ENCODE measurements at places on chromosomes 5 and 9. TPM values are rescaled to one million over a fixed set of nuclear protein-coding genes. Genes with fewer than 3 reads are reported as not detected.

- H3K27me3 ChIP-seq = no peaks in the 10 kb centered on the region
- H3K4me1 ChIP-seq = no peaks in the 10 kb centered on the region
- no peaks in the 10 kb centered on the region for H3K36me3 ChIP-seq
- peak; percentile 36 for DNase-seq
- no peak overlapping the region for H3K27ac ChIP-seq
Measured at GRCh38 chr9:4750023-4750673, 9.1 kb upstream of the AK3 start.

- H3K4me1 ChIP-seq = no peaks in the 10 kb centered on the region
- no peak overlapping the region for H3K4me3 ChIP-seq
- H3K27ac ChIP-seq = no peak overlapping the region
- no peak for DNase-seq
- H3K27me3 ChIP-seq = no peaks in the 10 kb centered on the region
Measured at GRCh38 chr5:41686191-41686590, 175.8 kb upstream of the PLCXD3 start.

DNA sequence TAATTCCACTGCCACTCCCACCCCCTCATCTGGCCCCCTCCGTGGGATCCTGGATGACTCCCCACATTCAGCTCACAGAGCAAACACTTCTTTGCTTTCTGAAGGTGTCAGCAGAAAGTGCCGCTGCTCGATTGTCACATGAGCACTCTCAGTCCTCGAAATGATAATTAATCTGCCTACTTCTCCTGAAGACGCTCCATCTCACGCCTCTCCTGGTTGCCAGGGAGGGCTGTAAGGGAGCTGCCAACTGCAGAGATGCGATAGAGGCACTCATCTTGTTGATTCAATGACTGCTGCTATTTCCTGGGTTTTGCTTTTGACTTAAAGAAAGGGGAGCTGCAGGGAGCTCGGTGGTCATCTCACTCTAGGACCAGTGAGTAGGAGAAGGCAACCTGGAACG, 206.5 kb downstream of the DAB2IP start:
- no peaks in the 10 kb centered on the region for H3K36me3 ChIP-seq
- no peaks in the 10 kb centered on the region for H3K27me3 ChIP-seq
- no peaks in the 10 kb centered on the region for H3K4me1 ChIP-seq
- DNase-seq = no peak

GRCh38 chr9:127733614-127734013, 1.5 kb downstream of the TOR2A start:
- H3K27me3 ChIP-seq = no peaks in the 10 kb centered on the region
- H3K36me3 ChIP-seq = no peaks in the 10 kb centered on the region
- DNase-seq = no peak
- H3K4me3 ChIP-seq = no peak overlapping the region
- H3K4me1 ChIP-seq = peaks cover 11% of the 10 kb centered on the region
- no peak overlapping the region for H3K27ac ChIP-seq

Gene PLCXD3
- total RNA-seq = 0.55 TPM

Gene DPYSL3
- 198 TPM for total RNA-seq

Gene HAPLN1
- 45.0 TPM for total RNA-seq

- peaks cover 2% of the 10 kb centered on the region for H3K36me3 ChIP-seq
- H3K27me3 ChIP-seq = no peaks in the 10 kb centered on the region
- no peak for DNase-seq
- peaks cover 56% of the 10 kb centered on the region for H3K4me1 ChIP-seq
Measured at GRCh38 chr9:37965116-37965515, 61.2 kb upstream of the SLC25A51 start.

DNA sequence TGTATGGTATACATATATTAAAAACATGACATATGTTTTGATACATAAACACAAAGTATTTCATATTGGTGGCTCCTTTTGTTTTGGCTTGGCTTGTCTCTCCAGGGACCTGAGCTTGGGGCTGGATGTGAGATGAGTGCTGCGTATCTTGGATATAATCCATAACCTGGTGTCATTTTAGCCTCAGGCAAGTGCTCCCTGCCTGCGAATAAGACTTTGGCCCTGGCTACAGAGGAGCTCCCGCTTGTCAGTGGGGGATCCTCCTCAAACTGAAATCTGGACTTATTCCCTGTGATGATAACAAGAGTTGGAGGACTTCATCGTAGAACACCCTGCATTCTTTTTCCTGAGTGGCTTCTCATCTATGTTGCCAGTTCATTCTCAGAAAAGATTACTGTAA, 341.7 kb upstream of the CLINT1 start:
- H3K4me1 ChIP-seq = no peaks in the 10 kb centered on the region
- H3K27me3 ChIP-seq = peaks cover 3% of the 10 kb centered on the region
- DNase-seq = no peak
- H3K27ac ChIP-seq = no peak overlapping the region

DNA sequence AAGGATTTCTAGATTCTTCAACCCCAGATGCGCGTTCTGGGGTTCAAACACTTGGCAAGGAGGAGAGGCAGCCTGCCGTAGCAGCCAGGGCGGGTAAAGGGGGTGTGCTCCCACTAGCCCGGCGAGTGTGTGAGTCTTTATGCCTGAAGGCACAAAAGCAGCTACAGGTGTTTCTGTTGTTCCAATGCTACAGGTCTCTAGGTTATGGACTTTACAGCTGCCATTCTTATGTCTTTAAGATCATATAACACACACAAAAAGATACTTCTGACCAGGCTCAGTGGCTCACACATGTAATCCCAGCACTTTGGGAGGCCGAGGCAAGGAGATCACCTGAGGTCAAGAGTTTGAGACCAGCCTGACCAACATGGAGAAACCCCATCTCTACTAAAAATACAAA, 133.6 kb upstream of the RETREG1 start:
- no peak overlapping the region for H3K4me3 ChIP-seq
- no peaks in the 10 kb centered on the region for H3K4me1 ChIP-seq
- DNase-seq = no peak
- peaks cover 25% of the 10 kb centered on the region for H3K36me3 ChIP-seq
- H3K27me3 ChIP-seq = no peaks in the 10 kb centered on the region

Gene ELAVL2
- 22.2 TPM for total RNA-seq

DNA sequence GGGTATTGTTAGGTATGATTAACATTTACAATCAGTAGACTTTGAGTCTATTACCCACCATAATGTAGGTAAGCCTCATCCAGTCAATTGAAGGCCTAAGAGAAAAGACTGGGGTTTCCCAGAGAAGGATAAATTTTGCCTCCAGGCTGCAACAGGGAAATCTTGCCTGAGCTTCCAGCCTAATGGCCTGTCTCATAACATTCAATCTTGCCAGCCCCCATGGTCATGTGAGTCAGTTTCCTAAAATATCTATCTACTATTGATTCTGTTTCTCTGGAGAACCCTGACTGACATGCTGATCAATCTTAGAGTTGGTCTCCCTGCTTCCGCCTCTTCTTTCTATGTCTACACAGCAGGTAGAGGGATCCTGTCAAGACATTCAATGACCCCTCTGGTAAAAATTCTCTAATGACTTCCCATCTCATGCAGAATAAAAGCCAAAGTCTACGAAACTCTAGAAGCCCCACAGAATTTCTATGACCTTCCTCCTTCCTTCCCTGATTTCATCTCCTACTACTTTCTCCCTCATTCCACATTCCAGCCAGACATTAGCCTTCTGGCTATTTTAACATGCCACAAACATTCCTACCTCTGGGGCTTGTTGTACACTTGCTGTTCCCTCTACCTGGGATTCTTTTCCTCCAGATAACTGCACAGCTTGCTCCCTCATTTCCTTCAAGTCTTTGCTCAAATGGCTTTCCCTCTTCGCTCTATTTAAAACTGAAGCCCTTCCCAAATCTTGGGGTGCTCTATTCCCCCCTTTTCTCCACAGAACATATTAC, 60.2 kb downstream of the FBXW11 start:
- no peaks in the 10 kb centered on the region for H3K36me3 ChIP-seq
- H3K4me1 ChIP-seq = no peaks in the 10 kb centered on the region
- H3K4me3 ChIP-seq = no peak overlapping the region
- H3K27ac ChIP-seq = no peak overlapping the region
- H3K27me3 ChIP-seq = no peaks in the 10 kb centered on the region
- DNase-seq = no peak

- H3K4me1 ChIP-seq = no peaks in the 10 kb centered on the region
- H3K27me3 ChIP-seq = no peaks in the 10 kb centered on the region
- no peaks in the 10 kb centered on the region for H3K36me3 ChIP-seq
- no peak overlapping the region for H3K27ac ChIP-seq
- H3K4me3 ChIP-seq = no peak overlapping the region
Measured at GRCh38 chr9:121576281-121577075, 75.0 kb upstream of the DAB2IP start.

DNA sequence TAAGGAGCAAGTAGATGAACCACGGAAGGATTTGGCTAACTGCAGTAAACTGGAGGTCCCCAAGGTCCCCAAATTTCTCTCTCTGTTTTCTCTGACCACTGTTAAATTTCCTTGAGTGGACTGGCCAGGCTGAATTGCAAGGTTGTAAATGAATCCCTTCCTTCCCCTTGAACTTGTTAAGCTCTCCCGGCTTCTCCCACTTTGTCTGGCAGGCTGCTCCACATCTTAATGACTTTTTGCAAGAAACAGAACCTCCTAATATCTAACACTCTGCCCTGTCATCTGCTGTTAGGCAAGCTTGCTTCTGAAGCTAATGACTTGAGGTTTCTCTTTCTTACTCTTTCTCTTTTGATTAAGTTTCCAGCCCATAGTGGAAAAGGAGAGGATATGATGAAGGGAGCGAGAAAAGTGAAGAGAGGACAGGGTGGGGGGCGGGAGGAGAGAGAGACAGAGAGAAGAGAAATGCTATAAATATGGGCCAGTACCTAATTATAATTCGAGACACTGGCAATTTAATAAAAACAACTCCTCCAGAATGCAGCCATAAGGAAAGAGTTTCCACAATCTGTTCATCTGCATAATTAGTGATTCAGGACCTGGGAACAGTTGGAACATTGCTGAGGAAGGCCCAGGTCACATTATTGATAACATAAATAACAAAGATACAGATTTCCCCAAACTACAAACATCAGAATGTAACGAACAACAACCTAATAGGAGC, 437.3 kb upstream of the MPDZ start:
- H3K36me3 ChIP-seq = no peaks in the 10 kb centered on the region
- H3K4me1 ChIP-seq = peaks cover 34% of the 10 kb centered on the region
- no peaks in the 10 kb centered on the region for H3K27me3 ChIP-seq
- H3K27ac ChIP-seq = no peak overlapping the region
- H3K4me3 ChIP-seq = no peak overlapping the region

- no peaks in the 10 kb centered on the region for H3K36me3 ChIP-seq
- H3K4me3 ChIP-seq = no peak overlapping the region
- DNase-seq = no peak
- no peak overlapping the region for H3K27ac ChIP-seq
- H3K27me3 ChIP-seq = peaks cover 6% of the 10 kb centered on the region
Measured at GRCh38 chr5:180161420-180162303, 47.3 kb downstream of the RASGEF1C start.

Gene PCDHGA4
- total RNA-seq = 0.50 TPM

GRCh38 chr5:77952636-77953212, 176.6 kb upstream of the TBCA start:
- no peak overlapping the region for H3K4me3 ChIP-seq
- peaks cover 6% of the 10 kb centered on the region for H3K27me3 ChIP-seq
- H3K4me1 ChIP-seq = no peaks in the 10 kb centered on the region

Gene EPB41L4B
- 2.0 TPM for total RNA-seq

- H3K36me3 ChIP-seq = no peaks in the 10 kb centered on the region
- no peaks in the 10 kb centered on the region for H3K4me1 ChIP-seq
- H3K27ac ChIP-seq = no peak overlapping the region
Measured at GRCh38 chr9:93909242-93909616, 45.9 kb downstream of the BARX1 start.

Gene PAXX
- total RNA-seq = 18.8 TPM

DNA sequence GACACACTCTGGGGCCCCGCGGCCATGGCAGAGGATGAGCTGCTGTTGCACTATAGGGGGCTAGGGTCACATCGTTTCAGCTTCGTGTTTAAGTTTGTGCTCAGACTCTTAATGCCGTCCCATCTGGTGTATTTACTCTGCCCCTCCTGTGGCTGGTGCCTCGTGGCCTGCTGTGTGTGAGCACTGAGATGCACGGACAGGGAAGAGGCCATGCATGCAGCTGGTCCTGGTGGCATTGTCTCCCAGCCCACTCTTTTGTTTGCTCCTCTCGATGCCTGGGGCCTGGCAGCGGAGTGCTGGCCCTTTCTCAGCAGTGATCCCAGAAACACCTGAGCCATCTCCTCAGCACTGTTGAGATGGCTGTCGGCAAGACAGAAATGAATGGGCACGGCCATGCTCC, 30.0 kb upstream of the PHF2 start:
- no peak overlapping the region for H3K27ac ChIP-seq
- DNase-seq = no peak
- peaks cover 17% of the 10 kb centered on the region for H3K36me3 ChIP-seq
- H3K4me1 ChIP-seq = no peaks in the 10 kb centered on the region
- H3K27me3 ChIP-seq = no peaks in the 10 kb centered on the region

Gene ASTN2
- 13.6 TPM for total RNA-seq

Gene SLC4A9
- not detected for total RNA-seq

DNA sequence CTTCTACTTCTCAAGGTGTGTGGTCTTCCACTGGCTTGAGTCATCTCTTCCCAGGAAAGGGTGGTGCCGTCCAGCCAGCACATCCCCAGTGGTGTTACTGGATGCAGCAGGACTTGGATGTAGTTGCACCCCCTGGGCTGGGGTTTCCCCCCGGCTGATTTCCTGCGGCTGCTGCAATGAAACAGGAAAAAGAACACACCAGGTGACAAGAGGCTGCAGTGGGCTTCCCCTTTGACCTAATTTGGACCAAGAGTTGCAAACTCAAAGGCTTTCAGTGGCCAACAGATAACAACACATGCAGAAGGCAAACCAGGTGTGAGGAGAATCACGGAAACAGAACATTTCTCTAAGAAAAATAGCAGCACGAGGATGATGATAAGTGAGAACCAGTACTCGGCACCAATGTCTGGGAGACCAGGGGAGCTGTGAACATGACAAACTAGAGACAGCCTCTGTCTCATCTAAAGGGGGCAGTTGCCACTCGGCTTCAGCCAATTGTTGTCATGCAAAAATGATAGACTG, 83.7 kb downstream of the PDE6A start:
- DNase-seq = peak; percentile 26
- H3K27ac ChIP-seq = no peak overlapping the region
- H3K36me3 ChIP-seq = no peaks in the 10 kb centered on the region
- H3K4me1 ChIP-seq = no peaks in the 10 kb centered on the region
- no peaks in the 10 kb centered on the region for H3K27me3 ChIP-seq
- H3K4me3 ChIP-seq = no peak overlapping the region

DNA sequence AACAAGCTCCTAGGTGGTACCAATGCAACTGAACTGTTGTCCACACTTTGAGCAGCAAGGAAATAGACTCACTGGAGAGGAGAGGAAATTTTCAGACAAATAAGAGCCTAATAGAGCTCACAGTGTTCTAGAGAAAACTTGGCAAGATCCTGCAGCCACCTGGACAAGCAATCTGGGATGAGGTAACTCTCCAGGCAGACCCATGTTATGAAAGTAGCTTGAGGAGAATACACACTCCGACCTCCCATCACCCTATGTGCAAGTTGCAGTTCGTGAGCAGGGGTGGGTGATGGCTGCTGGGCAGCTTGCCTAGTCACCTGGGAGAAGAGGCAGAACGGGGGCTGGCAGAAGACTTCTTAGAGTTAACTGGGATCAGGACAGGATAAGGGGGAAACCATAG, 102.2 kb downstream of the KLF4 start:
- no peaks in the 10 kb centered on the region for H3K4me1 ChIP-seq
- H3K27ac ChIP-seq = no peak overlapping the region
- H3K27me3 ChIP-seq = no peaks in the 10 kb centered on the region
- no peak for DNase-seq
- H3K36me3 ChIP-seq = no peaks in the 10 kb centered on the region

Gene TNFSF15
- total RNA-seq = 10.3 TPM

Gene C9orf50
- total RNA-seq = not detected

Measured in astrocyte (in vitro differentiated cells and primary cell).